Fibroblast of skin of back (primary cell): ENCODE measurements at places on chromosomes 3 and 15.
A peak's percentile ranks its signal among the peaks of the same experiment; 100 is the strongest.

DNA sequence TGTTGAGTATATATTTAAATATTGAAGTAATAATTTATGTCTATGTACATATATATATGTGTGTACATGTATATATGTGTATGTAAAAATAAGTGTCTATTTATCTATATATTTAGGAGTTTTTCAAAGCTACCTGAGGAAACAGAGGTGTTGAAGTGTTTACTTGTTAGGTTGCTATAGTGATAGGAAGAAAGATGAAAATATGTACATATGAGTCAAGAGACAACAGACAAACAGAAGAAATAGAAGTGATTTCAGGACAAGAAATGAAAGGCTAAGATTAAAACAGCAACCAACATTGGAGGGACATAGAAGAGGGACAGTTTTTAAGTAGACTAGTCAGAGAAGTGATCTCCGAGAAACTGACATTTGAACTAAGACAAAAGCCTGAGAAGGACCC lies 11.1 kb downstream of the IL1RAP start:
- DNase-seq = no peak

DNA sequence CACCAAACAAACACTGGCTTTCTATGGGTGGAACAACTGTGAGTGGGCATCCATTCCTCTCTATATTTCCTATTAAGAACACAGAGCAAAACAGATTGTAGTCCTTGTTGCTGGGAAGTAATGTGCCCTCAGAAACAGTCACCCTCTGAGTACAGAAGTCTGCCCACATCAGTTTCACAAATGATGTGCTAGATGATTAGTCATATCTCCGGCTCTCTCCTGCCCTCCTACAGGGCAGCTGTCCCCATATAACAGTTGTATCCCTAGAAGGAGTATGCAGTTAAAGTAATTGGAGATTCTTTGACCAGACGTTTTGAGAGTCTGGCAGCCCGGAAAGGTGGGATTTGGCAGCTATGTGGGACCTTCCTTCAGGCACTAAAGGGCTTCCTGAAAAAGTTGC lies 159.9 kb downstream of the APBA2 start:
- peak; percentile 58 for DNase-seq

- no peak for DNase-seq
Observed at GRCh38 chr3:39542588-39542988, 75.1 kb downstream of the MOBP start.

DNA sequence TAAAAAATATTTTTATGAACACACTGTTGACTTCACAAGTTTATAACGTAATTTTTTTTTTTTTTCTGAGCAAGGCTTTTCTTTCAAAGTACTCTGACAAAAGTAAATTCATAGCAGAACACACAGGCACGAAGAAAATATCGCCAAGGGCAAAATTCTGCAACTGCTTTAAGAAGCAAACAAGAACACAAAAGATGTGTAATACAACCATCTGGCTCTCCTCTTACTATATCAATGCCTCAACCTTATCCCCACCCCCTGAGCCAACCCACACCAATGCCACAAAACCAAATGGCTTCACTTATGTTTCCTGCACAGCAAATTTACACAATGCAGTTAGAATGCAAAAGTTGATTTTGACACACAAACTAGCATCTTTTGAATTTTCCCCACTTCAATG lies 274.2 kb downstream of the FOXP1 start:
- peak; percentile 29 for DNase-seq

DNA sequence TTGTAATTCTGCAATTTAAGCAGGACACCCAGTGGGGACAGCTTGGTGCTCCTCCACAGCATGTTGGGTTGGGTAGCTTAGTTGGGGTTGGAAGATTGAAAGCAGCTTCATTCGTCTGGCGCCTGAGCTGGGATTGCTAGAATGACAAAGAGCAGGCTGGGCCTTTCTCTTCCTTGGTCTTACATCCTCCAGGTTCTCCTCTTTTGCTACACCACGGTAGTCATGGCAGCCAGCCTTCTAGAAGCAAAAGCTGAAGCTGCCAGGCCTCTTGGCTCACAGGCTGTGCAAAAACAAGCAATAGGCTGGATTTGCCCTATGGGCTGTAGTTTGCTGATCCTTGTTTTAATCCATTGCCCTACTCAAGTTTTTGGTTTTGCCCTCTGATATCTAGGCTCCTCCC lies 3.2 kb upstream of the ANXA2 start:
- DNase-seq = no peak

DNA sequence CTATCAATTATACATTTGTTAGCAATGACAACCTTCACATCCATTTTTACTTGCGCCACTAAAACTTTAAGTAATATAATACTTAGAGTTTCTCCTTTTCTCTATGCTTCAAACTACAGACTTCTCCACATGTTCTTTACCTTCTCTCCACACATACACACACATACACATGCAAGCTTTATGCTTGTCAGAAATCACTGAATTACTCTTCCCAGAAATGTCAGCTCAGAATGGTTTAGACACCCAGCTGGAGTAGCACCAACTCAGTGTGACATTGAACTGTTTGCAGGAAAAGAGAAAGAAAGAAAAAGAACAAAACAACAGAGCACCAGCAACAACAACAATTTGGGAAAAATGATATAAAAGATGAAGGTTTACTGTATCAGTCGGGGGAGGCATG lies 20.9 kb downstream of the CBLB start:
- DNase-seq = no peak

GRCh38 chr15:93366387-93367100 lies 277.5 kb upstream of the RGMA start:
- no peak for DNase-seq

DNA sequence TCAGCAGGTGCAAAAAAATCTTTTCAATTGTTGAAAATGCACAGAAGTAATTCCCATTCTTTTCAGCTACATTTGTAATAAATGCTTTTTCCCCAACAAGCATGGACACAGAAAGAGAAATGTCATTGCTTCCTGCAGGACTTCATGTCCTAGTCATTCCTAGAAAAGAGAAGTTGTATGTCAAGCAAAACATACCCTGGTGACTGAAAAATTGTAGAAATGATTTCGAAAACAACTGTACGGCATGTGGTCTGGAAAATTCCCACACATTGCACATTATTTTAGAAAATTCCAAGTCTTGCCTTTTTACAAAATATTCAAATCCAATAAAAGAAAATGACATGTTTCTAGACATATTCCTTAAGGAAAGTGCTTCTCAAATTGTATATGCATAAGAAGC lies 50.4 kb upstream of the ALCAM start:
- DNase-seq = no peak

DNA sequence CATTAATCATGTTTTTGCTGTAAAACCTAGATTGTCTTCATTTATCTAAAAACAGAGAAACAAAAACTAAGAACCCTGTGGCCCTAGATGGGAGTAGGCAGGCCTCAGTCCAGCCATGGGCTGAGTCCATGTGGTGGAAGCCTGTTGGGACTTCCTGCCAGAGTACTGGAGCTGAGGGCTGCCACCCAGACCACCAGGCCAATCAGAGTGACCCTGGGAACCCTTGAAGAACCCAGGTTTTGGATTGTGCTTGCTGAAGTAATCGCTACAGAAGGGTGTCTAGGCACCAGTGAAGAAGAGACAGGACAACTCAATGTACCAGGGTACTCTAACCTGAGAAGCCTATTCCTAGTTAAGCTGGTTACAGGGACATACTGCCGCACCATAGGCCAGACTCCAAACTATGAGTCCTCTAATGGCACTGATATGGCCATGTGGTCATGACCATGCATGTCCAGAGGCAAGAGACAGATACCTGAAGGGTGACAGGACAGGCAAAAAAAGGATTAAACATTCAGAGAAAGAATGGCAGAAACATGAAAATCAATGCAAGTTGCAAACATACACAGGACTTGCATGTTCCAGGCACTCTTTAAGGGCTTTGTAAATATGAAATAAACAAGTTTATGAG lies 12.9 kb downstream of the CSRNP1 start:
- no peak for DNase-seq

DNA sequence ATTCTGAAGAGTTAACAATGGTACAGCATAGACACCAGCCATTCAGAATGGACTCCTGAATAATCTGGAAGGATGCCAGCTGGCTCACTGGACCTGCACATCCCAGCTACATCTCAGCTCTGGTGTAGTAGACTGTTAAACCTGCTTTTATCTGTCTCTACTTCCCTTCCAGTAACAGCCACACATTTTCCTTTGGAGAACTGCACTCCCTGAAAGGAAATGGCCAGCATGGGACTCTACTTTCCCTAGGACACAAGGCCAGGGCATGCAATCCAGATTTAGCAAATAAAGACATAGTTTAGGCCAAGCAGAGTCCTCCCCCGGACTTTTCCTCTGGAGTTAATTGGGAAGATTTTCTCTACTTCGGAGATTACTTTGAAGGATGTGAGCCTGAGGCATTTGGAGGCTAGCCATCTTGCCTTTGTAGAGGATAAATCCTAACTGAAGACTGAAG lies 82.7 kb upstream of the TCF12 start:
- no peak for DNase-seq

DNA sequence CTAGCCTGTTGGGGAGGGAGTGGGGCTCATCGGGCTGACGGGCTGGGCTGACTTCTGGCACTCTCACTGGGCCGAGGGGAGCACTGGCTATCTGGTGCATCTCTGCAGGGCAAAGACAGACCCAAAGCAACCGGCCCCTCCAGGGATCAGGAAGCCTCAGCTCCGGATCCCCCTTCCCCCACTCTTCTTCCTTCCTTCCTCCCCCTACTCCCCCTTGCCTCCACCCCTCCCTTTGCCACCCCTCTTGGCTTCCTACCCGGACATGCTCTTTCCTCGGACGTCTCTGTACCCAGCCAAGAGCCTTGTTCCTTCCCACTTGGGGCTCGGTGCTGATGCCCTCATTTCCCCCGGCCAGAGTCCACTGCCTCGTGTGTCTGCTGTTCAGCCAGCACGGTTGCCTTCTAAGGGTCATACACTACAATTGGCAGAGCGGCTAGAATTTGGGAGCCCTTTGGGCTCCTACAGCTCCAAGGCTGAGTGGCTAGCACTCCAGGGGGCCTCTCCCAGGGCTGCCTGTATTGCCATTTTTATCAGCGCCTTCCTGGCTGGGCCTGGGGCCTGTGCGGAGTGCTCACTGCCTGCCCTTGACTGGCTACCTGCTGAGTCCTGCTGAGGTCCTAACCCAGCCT lies 10.9 kb downstream of the SEMA3F start:
- DNase-seq = no peak

- DNase-seq = peak; percentile 29
Observed at GRCh38 chr3:10964537-10965167, 27.9 kb upstream of the SLC6A1 start.

- peak; percentile 48 for DNase-seq
Observed at GRCh38 chr3:157159037-157159761, 748 bp downstream of the CCNL1 start.

DNA sequence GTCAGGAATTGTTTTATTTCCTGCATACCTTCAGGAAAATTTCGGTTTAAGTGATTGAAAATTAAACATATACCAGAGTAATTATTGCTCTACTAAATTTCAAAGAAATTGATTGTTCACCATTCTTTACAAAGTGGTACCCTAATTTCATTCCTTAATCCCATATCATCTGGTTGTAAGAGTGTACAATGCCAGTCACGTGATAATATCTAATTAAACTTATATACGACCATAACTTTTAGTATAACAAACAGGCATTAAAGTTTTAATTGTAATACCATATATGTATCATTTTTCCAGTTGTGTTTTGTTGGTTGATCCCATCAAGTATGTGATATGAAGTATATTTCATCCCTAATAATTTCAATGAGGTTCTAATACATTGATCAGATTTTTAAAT lies 74.8 kb upstream of the PLSCR5 start:
- DNase-seq = no peak

DNA sequence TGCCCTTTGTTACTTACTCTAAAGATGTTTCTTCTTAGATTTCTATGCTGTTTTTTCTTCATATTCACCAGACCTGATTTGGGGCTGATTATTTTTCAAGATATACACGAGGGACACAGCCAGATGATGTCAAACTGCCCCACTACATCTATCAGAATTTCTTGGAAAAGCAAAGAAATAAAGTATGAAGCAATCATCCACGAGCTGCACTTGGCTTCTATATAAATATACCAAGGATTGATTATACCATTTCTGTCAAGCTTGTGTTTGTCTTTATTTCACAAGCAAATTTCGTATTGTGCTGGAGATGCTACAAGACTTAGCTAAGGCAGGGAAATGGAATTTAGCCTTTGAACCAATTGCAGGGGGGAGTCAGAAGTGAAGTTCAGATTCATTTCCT lies 715.1 kb upstream of the NR2F2 start:
- DNase-seq = no peak

DNA sequence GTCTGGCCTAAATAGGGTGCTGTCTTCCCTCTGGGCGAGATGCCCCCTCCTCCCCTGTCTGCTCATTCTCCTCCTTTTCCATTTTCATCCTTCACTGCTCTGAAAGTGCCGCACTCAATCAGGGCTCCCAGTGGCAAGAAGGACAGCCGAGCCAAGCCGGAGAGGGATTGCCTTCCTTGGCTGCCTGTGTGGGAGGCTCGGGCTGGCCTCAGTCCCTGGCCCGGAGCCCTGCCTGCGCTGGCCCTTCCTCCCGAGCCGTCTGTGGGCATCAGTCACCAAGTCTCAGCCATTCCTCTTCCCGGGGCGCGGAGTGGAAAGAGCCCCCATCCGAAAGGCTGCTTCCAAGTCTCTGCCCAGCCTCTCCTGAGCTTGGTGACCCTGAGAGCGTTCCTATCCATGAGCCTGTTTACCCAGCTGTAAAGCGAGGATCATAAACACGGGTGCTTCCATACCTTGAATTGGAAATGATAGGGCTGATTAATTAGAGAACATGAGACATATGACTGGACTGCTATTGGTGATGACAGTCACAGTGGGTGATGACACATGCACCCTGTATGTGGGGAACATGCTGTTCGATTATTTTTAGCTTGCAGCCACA lies 59.1 kb upstream of the TLE3 start:
- DNase-seq = peak; percentile 44

DNA sequence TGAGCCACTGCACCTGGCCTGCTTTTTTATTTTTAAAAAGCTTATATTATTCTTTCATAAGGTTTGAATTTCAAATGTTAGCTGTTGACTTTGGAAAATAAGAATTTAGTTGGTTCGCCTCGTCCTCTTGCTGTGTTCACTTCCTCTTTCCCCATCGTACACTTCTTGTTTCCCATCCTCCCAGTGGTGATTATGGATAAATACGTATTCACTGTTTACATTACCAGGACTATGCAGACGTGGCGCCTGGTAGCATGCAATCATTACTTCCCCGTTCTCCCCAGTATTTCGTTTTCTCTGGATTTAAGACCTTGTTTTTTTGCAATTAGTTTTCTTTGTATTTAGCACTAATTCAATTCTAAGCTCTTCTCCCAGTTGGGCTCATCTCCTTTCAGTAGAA lies 70.1 kb downstream of the LMLN start:
- no peak for DNase-seq

GRCh38 chr3:171733561-171733960 lies 76.7 kb downstream of the PLD1 start:
- DNase-seq = no peak

GRCh38 chr3:99702953-99703943 lies 64.9 kb downstream of the COL8A1 start:
- DNase-seq = no peak

GRCh38 chr3:66717806-66718205 lies 217.0 kb upstream of the LRIG1 start:
- DNase-seq = peak; percentile 70

GRCh38 chr15:48996276-48996675 lies 32.6 kb upstream of the SHC4 start:
- DNase-seq = peak; percentile 78
